ENCODE measurements at places on chromosomes 4 and X.

DNA sequence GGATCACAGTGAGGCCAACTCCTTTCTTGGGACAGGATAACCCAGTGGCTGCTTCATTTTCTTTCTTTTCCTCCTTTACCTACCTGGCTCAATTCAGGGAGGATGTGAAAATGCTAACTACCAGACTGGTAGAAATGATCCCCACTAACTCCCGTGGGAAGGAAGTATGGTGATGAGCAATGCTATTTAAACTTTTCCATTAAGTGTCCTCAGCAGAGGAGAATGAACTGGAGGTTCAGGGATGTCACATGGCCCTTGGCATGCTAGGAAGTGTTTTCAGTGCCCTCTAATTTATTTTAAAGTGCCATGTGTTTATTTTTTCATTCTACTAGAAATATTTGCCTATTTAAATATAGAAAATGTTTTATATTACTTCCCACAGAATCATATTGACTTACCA is 363.9 kb downstream of the PPP3CA start:
- DNase-seq: no peak

- no peak for DNase-seq
Measured at GRCh38 chr4:189050643-189051042, 890.0 kb upstream of the FRG1 start.

GRCh38 chr4:85445050-85445639 is 29.8 kb upstream of the ARHGAP24 start:
- DNase-seq: no peak

DNA sequence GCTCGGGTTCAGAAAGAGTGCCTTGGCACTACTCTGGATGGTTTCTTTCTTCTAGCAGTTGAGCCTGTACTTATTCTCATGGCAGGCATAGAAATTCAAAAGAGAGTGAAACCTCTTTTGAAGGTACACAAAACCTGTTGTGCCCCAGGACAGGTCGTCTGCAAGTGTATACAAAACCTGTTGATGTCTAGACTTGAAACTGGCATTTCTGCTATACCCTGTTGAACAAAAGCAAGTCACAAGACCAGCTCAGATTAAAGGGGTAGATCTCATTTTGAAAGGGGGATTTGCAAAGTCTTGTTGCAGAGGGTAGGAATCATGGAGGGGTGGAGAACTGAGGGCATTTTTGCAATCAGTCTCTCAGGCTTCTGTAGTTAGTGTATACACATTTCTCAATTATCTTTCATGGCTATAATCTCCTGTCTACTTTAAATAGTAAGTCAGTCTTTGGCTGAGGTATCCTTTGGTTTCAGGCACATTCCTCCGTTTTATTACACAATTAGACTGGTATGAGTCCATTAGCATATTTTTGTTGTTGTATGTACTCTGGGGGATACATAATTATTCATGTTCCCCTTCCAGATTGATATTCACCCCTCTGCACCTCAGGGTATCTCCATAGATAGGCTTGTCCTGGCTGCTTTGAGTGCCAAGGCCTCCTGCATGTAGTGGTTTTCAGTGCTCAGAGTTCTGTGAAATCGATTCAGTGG is 251.4 kb downstream of the DTHD1 start:
- DNase-seq: no peak

- DNase-seq: peak; percentile 76
Measured at GRCh38 chrX:130575831-130576389, 174.1 kb downstream of the RBMX2 start.
